ENCODE measurements at places on chromosomes 13 and 19.

- DNase-seq: no peak
Observed at GRCh38 chr13:27236478-27236877, 14.9 kb upstream of the RPL21 start.

GRCh38 chr13:36475468-36475867 lies 43.2 kb downstream of the CCNA1 start:
- peak; percentile 6 for DNase-seq

- no peak for DNase-seq
Observed at GRCh38 chr19:5397804-5398692, 57.2 kb upstream of the ZNRF4 start.

DNA sequence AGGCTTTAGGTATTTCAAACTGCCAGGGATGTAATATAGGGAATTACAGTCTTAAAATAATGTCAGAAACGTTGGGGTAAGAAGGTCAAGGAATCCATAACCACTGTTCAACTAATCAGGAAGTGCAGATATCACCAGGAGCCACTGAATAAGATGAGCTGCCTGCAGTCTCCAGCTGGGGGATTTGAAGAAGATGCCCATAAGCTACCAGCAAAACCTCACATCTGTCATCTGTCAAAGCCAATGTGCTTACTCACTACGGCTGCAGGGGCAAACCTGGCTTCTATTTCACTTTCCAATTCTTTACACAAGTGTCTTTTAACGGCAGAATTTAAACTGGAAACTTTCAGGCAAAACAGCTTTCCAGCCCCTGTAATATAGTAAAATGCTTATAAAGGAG lies 1410.1 kb upstream of the ATXN8OS start:
- DNase-seq: no peak

DNA sequence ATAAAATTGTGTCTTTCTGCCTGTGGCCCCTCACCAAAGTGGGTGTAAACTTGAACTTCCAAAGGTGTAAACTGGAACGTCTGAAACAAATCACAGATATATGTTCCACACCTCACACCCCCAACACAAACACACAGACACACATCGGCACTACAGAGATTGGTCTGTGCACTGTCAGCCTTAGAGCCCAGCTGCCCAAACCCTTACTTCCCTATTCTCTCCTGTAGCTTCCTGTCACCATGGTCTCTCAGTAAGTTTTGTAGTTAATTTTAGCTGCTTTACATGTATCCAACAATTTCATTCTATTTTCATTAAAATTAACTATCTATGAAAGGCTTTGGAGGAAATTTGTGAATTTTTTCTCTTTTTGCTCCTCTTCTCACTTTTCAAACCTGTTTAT lies 5.4 kb downstream of the TM9SF2 start:
- no peak for DNase-seq

GRCh38 chr13:114011226-114011625 lies 37.4 kb upstream of the C13orf46 start:
- DNase-seq: no peak

DNA sequence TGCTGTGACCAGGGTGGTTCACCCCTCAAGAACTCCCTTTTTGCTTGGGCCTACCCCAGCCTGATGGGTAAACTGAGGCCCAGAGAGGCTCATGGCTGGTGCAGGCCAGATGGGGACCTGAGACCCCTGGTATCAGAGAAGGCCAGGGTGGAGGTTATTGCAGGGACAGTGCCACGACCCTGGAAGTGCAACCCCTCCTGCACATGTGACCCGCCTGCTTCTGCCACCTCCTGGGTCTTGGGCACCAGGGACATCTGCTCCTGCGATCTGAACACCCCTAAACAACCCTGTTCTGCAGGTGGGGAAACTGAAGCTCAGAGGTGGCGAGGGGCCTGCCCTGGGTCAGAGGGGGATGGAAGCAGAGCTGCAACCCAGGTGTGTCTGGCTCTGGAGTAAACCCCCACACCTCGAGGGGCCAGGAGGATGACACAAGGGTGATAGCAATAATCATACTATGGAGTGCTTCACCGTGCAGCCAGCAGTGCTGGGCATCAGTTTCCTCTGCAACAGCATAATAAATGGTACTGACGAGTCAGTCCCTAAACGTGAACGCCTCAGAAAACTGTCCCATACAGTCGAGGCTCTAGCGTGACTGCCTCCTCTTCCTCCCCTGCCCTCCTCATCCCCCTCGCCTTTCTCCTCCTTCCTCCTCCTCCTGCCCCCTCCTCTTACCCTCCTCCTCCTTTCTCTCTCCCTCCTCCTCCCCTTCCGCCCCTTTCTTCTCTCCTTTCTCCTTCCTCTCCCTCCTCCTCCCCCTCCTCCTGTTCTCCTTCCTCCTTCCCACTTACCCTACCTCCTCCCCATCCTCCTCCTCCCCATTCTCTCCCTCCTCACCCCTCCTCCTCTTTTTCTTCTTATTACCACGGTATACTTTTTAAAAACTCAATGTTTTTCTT lies 4.3 kb downstream of the YJEFN3 start:
- DNase-seq: no peak

- no peak for DNase-seq
Observed at GRCh38 chr19:4891066-4891465, 11.6 kb downstream of the ARRDC5 start.

GRCh38 chr19:48961673-48962028 lies 3.5 kb upstream of the FTL start:
- DNase-seq: no peak

- no peak for DNase-seq
Observed at GRCh38 chr13:62829486-62829885, 1413.8 kb upstream of the PCDH20 start.

DNA sequence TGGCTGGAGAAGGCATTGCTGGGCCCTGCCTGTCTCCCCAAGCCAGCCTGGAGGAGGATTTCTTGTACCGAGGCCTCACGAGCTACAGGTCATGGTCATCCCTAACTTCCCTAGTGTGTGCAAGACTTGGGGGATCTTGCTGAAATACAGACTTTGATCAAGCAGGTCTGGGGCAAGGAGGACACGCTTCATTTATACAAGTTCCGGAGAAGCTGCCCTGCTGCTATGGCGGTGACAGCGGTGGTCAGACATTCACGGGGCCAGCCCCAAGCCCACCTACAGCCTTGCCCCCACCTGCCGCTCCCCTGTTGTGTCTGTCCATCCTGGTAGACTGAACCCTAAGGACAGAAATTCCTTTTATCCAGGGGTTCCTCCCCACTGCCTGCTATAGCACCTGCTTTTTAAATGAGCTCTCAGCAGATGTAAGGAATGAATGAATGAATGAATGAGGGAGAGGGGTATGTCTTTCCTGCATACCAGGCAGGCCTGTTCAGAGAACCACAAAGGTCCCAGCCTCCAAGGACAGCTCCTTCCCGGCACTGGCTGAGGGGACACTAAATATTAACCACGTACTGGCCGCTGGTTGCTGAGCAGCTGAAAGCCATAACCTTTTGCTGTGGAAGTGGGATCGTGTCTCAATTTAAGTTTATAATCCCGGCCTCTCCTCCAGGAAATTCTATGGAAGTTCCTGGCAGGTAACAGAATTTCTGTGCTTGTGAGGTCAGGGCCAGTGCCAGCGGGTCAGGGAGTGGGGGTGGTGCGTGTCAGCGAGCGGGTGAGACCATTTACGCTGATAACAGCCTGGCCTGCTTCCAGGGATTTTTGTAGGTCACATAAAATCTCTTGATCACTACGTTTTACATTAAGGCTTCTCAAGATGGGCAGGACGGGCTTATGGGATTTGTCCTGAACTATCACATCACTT lies 27.1 kb downstream of the TSSK6 start:
- no peak for DNase-seq

DNA sequence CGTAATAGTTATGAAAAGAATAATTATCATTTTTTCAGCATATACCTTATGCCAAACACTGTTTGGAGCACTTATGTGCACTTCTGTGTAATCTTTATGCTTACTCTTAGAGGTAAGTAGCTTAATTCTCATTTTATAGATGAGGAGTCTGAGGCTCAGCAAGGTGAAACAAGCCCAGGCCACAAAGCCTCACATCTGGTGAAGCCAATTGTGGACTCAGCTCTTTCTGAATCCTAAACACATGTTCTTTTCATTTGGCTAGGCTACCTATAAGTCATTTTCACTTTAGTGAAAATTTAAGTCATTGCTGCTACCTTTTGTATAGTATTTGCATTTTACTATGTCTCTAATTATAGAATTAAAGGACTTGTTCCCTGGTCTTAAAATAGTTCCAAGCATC lies 84.0 kb downstream of the CYSLTR2 start:
- no peak for DNase-seq

DNA sequence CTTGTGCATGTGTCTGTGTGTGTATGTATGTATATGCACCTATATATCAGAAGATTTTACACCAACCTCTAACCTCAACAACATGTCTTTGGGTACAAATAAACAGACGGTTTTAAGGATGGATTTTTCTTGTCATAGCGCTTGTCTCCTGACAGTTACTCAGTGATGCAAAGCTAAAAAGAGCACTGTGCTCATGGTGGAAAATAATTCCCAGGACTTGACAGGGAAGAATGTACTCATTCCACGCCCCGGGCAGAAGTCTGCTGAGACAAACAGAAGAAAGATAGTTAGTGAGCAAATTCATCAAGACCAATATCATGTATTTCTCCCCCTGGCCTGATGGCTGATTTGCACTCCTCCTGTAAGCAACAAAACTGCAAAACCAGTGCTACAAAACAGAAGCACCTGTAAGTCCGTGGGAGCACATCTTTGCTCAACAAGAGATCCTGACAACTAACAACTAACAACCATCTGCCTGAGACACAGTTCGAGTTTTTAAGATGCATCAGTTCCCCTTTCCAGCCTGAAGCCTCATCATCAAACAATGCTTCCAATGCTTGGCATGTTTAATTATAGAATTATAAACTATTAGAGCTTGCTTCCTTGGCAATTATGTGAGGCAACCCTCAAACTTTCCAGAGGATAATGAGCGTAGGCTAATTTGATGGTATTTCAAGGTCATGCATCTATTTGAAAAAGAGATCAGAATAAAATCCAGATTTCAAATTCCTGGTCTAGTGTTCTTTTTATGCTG lies 812.7 kb upstream of the MIR17HG start:
- DNase-seq: no peak

DNA sequence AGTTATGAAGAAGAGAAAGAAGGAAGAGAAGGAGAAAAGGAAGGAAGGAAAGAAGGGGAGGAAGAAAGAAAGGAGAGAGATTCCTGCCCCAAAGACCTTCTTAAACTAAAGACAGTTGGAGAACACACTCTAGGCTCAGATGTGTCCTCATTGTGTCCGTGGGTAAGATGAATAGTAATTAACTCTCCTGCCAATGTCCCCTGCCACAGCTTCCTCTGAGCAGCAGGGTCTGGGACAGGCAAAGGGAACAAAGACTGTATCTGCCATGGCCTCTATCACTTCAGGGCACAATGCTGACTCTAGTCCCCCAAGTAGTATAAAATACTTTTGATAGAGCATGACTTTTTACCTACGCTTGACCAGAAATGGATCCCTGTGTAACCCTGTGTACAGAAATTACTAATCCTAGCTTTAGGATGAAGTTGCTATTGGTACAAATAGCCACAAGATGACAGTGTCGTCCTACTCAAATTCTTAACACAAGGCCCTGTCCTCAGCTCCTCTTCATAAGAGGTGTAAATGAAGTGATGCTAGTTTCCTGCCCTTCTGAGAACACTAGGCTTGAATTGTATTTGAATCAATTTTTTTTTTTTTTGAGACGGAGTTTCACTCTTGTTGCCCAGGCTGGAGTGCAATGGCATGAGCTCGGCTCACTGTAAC lies 186.2 kb upstream of the GPR12 start:
- DNase-seq: peak; percentile 28

DNA sequence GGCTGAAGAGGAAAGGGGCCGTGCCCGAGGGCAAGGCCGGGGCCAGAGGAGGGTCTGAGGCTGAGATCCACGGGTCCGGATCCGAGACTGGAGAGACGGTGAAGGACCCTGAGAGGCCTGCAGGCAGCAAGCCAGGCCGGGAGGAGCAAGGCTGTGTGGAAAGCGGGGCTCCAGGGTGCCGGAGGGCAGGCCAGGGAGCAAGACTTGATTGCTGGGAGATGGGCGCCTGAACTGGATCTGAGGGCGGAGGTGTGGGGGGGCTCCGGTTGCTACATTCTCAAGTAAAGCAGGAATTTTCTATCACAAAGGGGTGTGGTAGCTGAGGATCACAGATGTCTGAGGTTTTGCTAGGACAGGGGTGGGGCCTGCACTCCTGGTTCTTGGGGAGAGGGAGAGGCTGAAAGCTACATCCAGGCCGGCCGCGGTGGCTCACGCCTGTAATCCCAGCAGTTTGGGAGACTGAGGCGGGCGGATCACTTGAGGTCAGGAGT lies 3.8 kb downstream of the MAMSTR start:
- DNase-seq: no peak

GRCh38 chr13:30047154-30047874 lies 196.9 kb upstream of the UBL3 start:
- no peak for DNase-seq

- no peak for DNase-seq
Observed at GRCh38 chr19:2477141-2477710, 1.3 kb downstream of the GADD45B start.

- no peak for DNase-seq
Observed at GRCh38 chr13:30016398-30016797, 166.0 kb upstream of the UBL3 start.

DNA sequence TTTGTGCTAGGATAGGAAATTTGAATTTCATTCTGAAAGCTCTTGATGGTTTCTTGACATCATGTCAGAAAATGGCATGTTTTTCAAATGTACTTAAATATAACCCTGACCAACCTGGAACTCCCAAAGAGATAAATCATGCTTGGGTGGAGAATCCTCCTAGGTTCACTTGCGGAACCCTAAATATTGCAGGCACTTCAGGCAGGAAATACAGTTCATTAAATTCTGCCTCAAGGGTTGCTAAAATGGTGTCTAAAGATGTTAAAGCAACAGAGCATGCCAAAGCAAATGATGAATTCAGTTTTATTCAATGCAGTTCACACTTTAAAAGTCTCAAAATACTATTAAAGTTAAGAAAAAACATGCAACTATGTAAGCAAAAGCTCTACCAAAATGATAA lies 415.9 kb downstream of the SLITRK6 start:
- no peak for DNase-seq

GRCh38 chr19:28633319-28634018 lies 579.5 kb downstream of the UQCRFS1 start:
- DNase-seq: no peak

- DNase-seq: no peak
Observed at GRCh38 chr13:52638666-52639328, 3.4 kb upstream of the HNRNPA1L2 start.

DNA sequence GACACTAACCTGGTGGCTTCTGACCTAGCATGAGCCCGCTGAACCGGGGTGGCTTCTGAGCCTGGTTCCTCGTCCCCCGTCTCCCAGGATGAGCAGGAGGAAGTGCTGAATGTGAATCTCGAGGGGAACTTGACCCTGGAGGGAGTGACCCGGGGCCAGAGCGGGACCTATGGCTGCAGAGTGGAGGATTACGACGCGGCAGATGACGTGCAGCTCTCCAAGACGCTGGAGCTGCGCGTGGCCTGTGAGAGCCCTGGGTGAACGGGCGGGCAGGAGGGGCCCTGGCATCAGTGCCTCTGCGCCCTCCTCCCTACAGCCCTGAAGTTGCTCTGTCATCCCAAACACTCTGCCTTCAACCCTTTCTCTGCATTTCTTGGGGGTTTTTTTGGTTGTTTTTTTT lies 5.6 kb downstream of the BCAM start:
- no peak for DNase-seq

- no peak for DNase-seq
Observed at GRCh38 chr13:49629947-49630346, 1.6 kb downstream of the ARL11 start.
